ENCODE measurements at places on chromosomes 5 and 9.

GRCh38 chr5:32150366-32150765 is 23.8 kb downstream of the GOLPH3 start:
- H3K4me1 ChIP-seq = peaks cover 25% of the 10 kb centered on the region
- no peak overlapping the region for H3K4me3 ChIP-seq
- H3K36me3 ChIP-seq = peaks cover 12% of the 10 kb centered on the region
- no peaks in the 10 kb centered on the region for H3K27me3 ChIP-seq

GRCh38 chr5:36323926-36324781 is 22.5 kb upstream of the RANBP3L start:
- H3K4me3 ChIP-seq = no peak overlapping the region
- H3K27me3 ChIP-seq = no peaks in the 10 kb centered on the region
- DNase-seq = no peak
- no peak overlapping the region for H3K27ac ChIP-seq
- no peaks in the 10 kb centered on the region for H3K4me1 ChIP-seq

- H3K4me1 ChIP-seq = peaks cover 15% of the 10 kb centered on the region
- H3K4me3 ChIP-seq = no peak overlapping the region
- H3K27me3 ChIP-seq = peaks cover 53% of the 10 kb centered on the region
- H3K27ac ChIP-seq = no peak overlapping the region
- DNase-seq = no peak
These were observed 23.4 kb upstream of the LECT2 start for GRCh38 chr5:135978212-135978631.

DNA sequence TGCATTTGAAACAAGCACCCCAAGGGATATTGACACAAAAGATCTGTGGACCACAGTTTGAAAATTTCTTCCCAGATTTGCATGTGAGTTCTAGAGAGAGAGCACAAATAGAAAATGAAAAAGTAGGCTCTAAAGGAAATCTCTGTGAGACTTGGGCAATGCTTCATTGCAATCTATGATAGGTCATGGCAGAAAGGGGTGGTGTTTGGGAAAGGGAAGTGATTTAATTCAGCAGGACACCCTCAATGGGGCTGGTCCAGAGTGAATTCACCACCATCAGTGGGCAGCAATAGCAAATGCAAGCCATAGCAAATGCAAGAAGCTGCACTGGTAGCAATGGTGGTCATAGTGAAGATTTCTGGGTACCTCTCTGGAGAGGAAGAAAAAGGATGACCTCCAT is 58.1 kb downstream of the ANKRD55 start:
- no peak for DNase-seq
- no peaks in the 10 kb centered on the region for H3K4me1 ChIP-seq
- no peaks in the 10 kb centered on the region for H3K27me3 ChIP-seq
- H3K36me3 ChIP-seq = no peaks in the 10 kb centered on the region
- H3K4me3 ChIP-seq = no peak overlapping the region

- no peak for DNase-seq
- peak overlapping the region; percentile 91 for H3K4me3 ChIP-seq
- H3K27me3 ChIP-seq = peaks cover 47% of the 10 kb centered on the region
- peak overlapping the region; percentile 74 for H3K27ac ChIP-seq
- H3K36me3 ChIP-seq = peaks cover 4% of the 10 kb centered on the region
These were observed 2.8 kb downstream of the ST8SIA4 start for GRCh38 chr5:100900142-100900795.

DNA sequence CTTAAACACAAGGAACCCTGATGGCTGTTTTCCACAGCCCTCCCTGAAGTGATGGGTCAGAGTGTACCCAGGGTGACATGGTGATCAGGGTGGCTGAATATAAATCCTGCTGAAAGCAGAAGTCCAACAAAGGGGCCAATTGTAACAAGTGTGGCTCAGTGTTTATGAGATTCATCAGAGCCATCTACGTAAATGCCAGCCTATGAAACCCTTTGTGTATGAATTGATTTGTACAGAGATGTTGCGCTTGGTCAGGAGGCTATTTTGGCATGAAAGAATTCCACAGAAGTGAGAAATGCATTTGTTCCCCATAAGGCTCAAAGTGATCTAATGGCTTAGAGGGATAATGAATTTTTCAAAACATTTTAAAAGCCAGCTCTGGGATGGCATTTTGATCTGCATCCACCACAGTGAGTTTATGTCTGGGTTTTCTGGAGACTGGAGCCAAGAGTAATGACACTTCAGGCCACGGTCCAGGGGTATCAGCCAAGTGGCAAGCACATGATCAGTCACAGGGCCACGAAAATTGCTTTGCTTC is 12.4 kb downstream of the PRUNE2 start:
- peaks cover 54% of the 10 kb centered on the region for H3K27me3 ChIP-seq
- no peak overlapping the region for H3K27ac ChIP-seq
- no peaks in the 10 kb centered on the region for H3K36me3 ChIP-seq
- H3K4me1 ChIP-seq = no peaks in the 10 kb centered on the region
- DNase-seq = no peak

DNA sequence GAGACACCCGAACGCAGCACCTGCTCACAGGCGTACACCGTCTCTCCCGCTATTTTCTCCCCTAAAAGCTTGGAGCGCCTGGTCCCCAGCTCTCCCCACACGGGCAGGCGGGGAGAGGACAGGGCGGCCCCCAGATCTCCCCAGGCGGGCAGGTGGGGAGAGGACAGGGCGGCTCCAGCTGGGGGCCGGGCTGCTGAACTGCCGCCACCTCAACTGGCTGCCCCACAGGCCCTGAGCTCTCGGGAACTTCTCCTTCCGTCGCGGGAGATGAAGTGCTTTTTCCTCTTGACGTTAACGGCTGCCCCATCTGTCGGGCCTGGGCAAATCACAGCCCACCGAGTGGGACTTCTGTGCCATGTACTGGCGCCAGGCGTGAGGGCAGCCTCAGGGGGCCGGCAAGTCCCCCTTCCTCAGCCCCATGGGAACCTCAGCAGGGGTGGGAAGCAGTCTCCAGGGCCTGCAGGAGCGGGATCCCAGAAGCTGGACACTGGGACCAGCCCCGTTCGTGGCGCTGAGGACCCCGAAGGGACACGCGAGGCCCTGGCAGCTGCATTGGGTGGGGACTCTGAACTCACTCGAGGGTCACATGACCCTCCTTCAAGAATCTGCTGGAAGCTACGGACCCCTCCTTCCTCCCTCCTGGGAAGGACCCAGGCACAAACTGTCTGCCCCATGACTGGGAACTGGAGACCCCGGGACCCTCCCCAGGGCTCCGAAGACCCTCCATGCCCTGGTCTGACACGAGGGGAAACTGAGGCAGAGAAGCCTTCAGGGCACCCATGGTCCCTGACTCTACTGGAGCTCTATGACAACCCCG is 5.7 kb upstream of the EGFL7 start:
- no peaks in the 10 kb centered on the region for H3K4me1 ChIP-seq
- peaks cover 4% of the 10 kb centered on the region for H3K27me3 ChIP-seq
- no peak overlapping the region for H3K4me3 ChIP-seq
- no peak overlapping the region for H3K27ac ChIP-seq
- no peak for DNase-seq

- no peak overlapping the region for H3K4me3 ChIP-seq
- H3K36me3 ChIP-seq = no peaks in the 10 kb centered on the region
- no peaks in the 10 kb centered on the region for H3K27me3 ChIP-seq
- H3K27ac ChIP-seq = no peak overlapping the region
- DNase-seq = no peak
- H3K4me1 ChIP-seq = no peaks in the 10 kb centered on the region
These were observed 175.2 kb upstream of the HAPLN1 start for GRCh38 chr5:83895860-83896259.

GRCh38 chr5:10595293-10595671 is 31.4 kb downstream of the ANKRD33B start:
- peak overlapping the region; percentile 77 for H3K27ac ChIP-seq
- H3K4me1 ChIP-seq = peaks cover 19% of the 10 kb centered on the region
- no peaks in the 10 kb centered on the region for H3K36me3 ChIP-seq
- no peak overlapping the region for H3K4me3 ChIP-seq
- H3K27me3 ChIP-seq = no peaks in the 10 kb centered on the region

DNA sequence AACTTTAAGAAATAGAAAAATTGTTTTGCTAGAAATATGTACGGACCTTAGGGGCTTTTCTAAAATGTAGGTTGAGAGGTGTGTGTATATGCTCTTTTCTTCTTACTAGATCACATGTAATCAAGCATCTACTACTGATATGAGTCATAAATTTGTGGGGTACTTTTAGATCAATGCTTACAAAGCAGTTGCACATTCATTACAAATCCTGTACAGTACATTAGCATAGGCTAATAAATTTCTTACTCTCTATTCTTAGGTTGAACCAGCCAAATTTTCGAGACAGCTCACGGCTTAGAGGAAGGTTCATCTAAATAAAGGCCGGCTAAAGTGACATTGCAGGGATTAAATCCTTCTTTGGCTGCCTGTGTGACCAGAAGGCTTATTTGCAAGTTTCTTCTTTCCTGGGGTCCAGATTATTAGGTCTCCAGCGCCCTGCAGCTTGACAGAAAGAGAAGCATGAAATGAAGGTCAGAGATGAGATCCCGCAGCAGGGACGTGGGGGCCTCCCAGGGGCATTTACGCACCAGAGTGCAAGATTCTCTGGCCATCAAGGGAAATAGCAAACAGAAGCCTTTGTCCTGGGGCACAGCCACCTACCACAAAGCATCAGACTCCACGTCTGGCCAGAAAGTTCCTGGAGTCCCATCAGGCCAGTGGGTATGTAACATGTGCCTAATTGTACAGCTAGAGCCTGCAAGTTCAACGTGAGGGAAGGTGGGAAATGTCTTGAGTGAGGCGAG is 53.0 kb downstream of the NIM1K start:
- no peaks in the 10 kb centered on the region for H3K36me3 ChIP-seq
- peaks cover 20% of the 10 kb centered on the region for H3K27me3 ChIP-seq
- no peak for DNase-seq
- H3K27ac ChIP-seq = no peak overlapping the region

DNA sequence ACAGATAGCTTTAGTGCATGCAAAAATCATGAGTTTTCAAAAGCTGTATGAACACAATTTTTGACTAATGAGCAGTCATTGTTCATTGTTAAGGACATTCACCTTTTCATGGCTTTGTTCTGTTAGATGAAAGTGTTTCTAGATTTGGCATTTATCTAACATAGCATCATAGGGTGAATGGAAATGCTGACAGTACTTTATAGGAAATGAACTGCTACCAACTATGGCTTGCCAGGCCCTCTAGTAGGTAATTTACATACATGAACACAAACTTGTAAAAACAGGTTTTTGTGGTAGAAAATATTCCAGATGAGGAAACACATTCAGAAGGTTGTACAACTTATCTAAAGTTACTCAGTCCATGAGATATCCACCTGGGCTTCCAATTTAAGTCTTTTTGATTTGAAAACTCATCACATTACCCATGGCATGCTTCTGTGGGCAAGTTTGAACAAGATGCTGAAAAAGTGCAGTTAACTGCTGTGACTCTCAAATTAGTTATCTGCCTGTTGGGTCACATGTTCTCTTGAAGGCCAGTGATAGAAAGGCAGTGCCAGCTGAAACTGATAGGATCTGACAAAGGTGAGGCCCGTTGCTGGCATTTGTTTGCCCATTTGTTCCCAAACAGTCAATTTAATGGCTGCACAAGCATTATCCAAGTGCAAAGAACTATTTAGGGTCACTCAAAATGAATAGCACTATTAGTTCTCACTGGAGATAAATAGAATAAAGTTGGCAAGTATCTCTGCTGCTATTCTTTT is 399.1 kb downstream of the MAN2A1 start:
- no peak overlapping the region for H3K4me3 ChIP-seq
- no peak for DNase-seq
- no peaks in the 10 kb centered on the region for H3K27me3 ChIP-seq
- peaks cover 6% of the 10 kb centered on the region for H3K4me1 ChIP-seq
- H3K27ac ChIP-seq = no peak overlapping the region

DNA sequence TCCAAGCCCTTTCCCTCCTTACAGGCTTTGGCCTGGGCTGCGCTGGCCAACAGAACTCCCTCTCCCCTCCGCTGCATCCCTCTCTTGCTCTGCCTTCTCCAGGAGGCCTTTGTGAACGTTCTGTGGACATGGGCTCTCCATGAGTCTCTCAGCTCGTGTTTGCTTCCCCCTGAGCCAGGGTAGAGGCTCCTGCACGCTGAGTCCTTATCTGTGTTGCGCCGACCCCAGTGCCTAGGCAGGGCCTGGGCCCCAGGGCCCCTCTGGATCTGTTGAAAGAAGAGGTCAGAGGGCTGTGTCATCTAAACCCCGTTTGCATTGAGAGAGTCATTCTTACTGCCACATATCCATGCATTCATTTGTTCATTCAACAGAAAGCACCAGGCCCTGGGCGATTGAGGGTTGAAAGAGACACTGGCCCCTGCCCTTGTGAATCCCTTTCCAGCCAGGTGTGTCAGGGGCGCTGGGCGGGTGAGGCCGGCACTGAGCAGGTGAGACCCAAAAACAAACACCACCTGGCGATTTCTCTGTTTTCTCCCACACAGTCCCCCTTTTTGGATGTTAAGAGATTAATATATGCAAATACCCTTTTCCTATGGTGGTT is 111.2 kb upstream of the IER5L start:
- no peak overlapping the region for H3K4me3 ChIP-seq
- H3K27me3 ChIP-seq = no peaks in the 10 kb centered on the region
- DNase-seq = peak; percentile 66
- H3K27ac ChIP-seq = no peak overlapping the region

GRCh38 chr5:33824516-33825195 is 67.1 kb downstream of the ADAMTS12 start:
- no peak for DNase-seq
- H3K36me3 ChIP-seq = no peaks in the 10 kb centered on the region
- H3K4me3 ChIP-seq = no peak overlapping the region

GRCh38 chr9:133752739-133753446 is 14.7 kb upstream of the SARDH start:
- no peak overlapping the region for H3K4me3 ChIP-seq
- H3K27ac ChIP-seq = no peak overlapping the region
- peaks cover 23% of the 10 kb centered on the region for H3K27me3 ChIP-seq
- DNase-seq = no peak
- H3K4me1 ChIP-seq = peaks cover 13% of the 10 kb centered on the region
- H3K36me3 ChIP-seq = peaks cover 5% of the 10 kb centered on the region

DNA sequence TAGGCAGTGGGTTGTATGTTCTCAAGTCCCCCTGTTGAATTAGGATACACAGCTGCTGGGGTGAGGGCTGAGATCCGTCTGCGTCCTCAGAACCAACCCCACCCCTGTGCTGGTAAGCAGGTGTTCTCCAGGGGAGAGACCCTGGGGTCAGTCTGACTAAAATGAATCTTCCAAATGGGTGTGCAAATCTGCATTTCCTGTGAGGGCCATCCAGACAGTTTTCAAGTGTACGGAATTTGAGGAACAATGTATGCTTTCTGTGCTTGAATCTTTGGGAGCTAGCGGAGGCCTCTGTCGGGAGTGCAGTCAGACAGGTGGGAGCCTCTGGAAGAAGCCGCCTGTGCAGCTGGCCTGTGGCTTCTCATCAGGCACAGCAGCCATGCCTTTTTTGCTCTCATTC is 122.9 kb downstream of the MACROH2A1 start:
- no peak for DNase-seq
- peaks cover 7% of the 10 kb centered on the region for H3K4me1 ChIP-seq
- H3K36me3 ChIP-seq = no peaks in the 10 kb centered on the region
- no peak overlapping the region for H3K27ac ChIP-seq
- no peak overlapping the region for H3K4me3 ChIP-seq

Data from type B pancreatic cell (in vitro differentiated cells).